ENCODE measurements at places on chromosomes 4 and X.
A peak's percentile ranks its signal among the peaks of the same experiment; 100 is the strongest.

DNA sequence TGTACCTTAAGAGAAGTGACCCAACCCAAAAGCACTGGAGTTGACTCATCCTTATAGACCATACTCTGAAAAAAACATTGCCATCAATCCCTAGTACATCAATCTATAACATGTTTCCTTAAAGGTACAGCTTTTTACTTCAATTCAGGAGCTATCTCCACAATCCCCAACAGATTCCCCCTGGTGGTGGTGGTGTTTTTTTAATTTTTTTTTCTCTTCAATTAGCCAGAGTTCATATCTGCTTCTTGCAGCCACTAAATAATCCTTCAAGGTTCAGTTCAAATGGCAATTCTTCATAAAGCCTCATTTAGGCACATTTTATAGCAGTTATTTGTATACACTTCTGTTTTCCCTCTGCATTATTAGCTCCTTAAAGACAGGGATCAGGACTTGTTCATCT, 60.7 kb upstream of the KDR start:
- no peaks in the 10 kb centered on the region for H3K27me3 ChIP-seq
- DNase-seq, result no peak
- no peaks in the 10 kb centered on the region for H3K36me3 ChIP-seq
- H3K27ac ChIP-seq, result no peak overlapping the region
- no peaks in the 10 kb centered on the region for H3K4me1 ChIP-seq

- H3K4me3 ChIP-seq, result no peak overlapping the region
- DNase-seq, result no peak
- H3K4me1 ChIP-seq, result peaks cover 11% of the 10 kb centered on the region
These were observed 29.8 kb downstream of the ZFYVE28 start for GRCh38 chr4:2388429-2389182.

- no peaks in the 10 kb centered on the region for H3K4me1 ChIP-seq
- no peak for DNase-seq
- H3K4me3 ChIP-seq, result no peak overlapping the region
These were observed 47.9 kb downstream of the HTRA3 start for GRCh38 chr4:8317474-8317873.

DNA sequence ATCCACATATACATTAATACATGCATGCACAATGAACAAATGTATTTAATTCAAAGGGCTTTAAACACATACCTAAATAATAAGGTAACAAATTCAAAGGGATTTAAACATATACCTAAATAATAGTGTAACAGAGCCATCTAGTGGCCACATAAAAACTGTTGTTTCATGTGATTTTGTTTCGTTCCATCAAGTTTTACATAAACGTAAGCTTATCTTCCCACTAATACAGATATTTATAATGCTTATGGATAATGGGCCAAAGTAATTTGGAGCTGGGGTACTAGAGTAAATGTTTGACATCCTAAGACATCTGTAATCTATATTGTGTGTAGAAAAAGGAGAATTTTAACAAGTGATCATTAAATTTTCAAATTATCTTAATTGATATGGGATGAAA, 82.3 kb downstream of the PRSS12 start:
- H3K36me3 ChIP-seq, result no peaks in the 10 kb centered on the region
- H3K27me3 ChIP-seq, result no peaks in the 10 kb centered on the region
- no peak for DNase-seq
- no peaks in the 10 kb centered on the region for H3K4me1 ChIP-seq
- no peak overlapping the region for H3K27ac ChIP-seq
- H3K4me3 ChIP-seq, result no peak overlapping the region

DNA sequence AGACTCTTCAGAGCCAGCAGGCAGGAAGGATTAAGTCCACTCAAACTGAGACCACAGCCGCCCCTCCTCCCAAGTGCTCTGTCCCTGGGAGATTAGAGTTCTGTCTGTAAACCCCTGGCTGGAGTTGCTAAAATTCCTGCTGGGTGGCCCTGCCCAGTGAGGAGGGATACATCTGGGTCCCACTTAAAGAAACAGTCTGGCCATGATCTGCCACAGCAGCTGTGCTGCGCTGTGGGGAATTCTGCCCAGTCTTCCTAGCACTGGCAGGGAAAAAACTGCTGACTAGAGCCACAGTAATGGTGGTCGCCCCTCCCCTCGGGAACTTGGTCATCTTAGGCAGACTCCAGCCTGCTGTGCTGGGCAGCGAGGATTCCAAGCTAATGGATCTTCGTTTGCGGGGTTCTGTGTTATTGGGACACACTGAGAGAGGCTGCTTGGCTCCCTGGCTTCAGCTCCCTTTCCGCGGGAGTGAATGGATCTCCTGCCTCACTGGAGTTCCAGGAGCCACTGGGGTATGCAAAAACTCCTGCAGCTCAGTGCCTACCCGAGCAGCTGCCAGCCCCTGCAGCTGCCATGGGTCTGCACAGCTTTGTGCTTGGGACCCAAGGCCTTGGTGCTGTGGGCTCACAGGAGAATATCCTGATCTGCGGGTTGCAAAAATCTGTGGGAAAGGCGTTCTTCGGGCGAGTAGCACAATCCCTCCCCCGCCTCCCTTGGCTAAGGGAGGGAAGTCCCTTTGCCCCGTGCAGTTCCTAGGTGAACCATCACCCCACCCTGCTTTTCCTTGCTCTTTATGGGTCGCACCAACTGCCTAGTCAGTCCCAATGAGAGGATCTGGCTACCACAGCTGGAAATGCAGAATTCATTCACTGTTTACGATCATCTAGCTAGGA, 15.7 kb downstream of the ZXDB start:
- H3K36me3 ChIP-seq, result no peaks in the 10 kb centered on the region
- no peaks in the 10 kb centered on the region for H3K27me3 ChIP-seq
- no peak overlapping the region for H3K27ac ChIP-seq
- no peak overlapping the region for H3K4me3 ChIP-seq
- peaks cover 2% of the 10 kb centered on the region for H3K4me1 ChIP-seq

DNA sequence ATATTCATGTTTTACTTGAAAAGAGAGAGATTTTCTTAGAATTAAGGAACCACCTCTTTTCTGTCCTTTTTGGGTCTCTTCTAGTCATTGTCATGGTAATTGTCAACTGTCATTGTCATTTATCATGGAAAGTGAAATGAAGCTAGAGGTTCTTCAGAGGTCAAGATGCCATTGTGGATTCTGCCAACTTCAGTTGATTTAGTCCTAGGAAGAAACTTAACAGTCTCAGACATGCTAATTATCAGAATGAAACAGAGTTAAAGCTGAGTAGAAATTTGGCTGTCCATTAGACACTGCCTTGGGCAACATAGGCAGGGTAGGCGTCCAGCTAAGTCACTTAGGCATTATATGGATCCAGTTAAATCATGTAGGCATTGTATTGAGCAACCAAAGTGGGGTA, 796.1 kb upstream of the ADGRL3 start:
- H3K27ac ChIP-seq, result no peak overlapping the region
- H3K36me3 ChIP-seq, result no peaks in the 10 kb centered on the region
- no peaks in the 10 kb centered on the region for H3K27me3 ChIP-seq
- no peak overlapping the region for H3K4me3 ChIP-seq
- DNase-seq, result no peak

DNA sequence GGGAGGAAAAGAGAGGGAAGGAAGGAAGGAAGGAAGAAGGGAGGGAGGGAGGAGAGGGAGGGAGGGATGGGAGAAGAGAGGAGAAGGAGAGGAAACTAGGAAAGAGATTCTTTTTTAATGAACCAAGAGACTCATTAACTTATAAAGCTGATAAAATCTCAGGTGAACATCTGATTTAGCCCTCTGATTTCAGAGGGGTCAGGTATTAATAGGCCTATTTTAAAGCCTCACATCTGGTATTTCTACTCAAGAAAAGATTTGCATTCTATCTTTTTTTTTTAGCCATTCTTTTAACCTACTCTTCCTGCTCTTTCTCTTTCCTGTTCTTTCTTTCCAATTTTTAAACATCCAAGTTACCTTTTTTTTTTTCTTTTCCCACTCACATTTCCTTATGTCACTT, 103.3 kb upstream of the CPEB2 start:
- no peaks in the 10 kb centered on the region for H3K27me3 ChIP-seq
- DNase-seq, result no peak
- H3K4me3 ChIP-seq, result no peak overlapping the region
- no peaks in the 10 kb centered on the region for H3K36me3 ChIP-seq
- H3K27ac ChIP-seq, result no peak overlapping the region

GRCh38 chr4:26557164-26557563, 26.7 kb upstream of the TBC1D19 start:
- H3K27me3 ChIP-seq, result peaks cover 2% of the 10 kb centered on the region
- no peak overlapping the region for H3K4me3 ChIP-seq
- no peaks in the 10 kb centered on the region for H3K36me3 ChIP-seq
- no peaks in the 10 kb centered on the region for H3K4me1 ChIP-seq

DNA sequence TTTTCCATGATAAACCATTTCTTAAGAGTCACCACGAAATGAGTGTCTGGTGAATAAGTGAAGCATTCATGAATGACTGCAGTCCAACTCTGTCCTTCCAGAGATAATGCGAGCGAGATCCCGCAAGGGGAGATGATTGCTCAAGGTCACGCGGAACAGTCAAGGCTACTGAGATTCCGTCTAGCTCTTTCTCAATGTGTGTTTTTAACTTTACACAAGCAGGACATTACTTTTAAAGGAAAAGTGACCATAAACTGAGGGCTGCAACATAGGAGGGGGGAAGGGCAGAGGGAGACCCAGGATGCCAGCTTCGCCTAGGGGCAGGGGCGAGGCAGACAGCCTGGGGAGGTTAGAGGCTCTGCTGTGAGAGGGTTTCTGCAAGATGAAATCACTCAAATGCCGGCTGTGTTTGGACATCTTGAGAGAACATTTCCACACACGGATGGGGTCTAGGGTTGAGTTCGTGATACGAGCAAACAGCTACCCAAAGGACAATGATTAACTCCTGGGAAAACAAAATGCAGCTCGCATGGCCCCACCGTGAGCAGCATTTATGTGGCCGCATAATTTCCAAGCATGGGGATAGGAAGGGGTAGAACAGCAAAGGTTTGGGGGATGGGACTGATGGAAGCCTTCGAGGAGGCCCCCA, 23.8 kb upstream of the CCNQ start:
- peak overlapping the region; percentile 76 for H3K4me3 ChIP-seq
- peak overlapping the region; percentile 90 for H3K27ac ChIP-seq
- H3K36me3 ChIP-seq, result no peaks in the 10 kb centered on the region
- H3K4me1 ChIP-seq, result peaks cover 7% of the 10 kb centered on the region
- DNase-seq, result no peak
- no peaks in the 10 kb centered on the region for H3K27me3 ChIP-seq

DNA sequence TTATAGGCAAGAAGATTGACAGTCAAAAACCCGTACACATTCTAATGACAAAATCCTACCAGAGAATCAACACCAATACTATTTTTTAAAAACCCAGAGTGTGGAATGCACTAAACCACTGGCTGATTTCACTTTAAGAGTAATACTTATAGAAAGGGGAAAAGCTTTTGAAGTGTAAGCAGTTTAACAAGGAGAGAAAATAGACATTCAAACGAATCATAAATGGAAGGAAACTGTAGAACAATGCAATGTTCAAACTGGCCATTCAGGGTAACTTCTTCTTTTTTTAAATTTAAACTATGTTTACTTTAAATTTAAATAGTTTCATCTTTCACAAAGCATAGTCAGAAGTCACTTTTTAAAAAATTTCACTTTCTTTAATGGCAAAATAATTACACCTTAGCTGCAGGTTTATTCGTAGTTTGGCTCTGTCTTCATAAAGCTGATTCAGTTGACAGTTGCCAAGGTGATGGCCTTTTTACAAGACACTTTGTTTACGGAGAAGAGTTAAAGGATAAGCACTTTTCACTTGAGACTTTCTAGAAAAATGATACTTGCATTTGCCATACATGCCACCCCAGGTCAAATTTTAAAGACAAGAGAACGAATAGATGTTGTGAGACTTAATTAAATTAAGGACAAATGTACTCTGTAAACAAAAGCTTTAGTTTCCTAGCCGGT, 82.4 kb upstream of the KLF3 start:
- H3K27me3 ChIP-seq, result no peaks in the 10 kb centered on the region
- no peaks in the 10 kb centered on the region for H3K36me3 ChIP-seq
- H3K27ac ChIP-seq, result no peak overlapping the region
- no peaks in the 10 kb centered on the region for H3K4me1 ChIP-seq

DNA sequence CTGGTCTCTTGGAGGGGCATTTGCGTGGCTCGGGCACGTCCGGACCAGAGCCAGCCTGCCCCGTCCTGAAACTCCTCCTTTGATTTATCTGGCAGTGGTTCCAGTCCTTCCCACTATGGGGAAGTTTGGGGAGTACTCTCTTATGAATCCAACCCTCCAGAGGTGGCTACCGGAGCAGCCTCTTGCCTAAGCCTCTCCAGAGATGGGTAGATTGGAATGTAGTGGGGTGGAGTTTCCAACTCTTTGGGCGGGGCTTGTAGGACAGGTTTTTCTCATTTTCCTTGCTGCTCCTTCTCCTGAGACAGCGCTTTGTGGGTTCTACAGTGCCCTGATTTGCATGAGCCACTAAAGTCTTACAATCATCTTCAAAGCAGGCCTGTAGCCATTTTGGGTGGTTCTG, 60.1 kb upstream of the XAGE1B start:
- peaks cover 6% of the 10 kb centered on the region for H3K4me1 ChIP-seq
- no peaks in the 10 kb centered on the region for H3K27me3 ChIP-seq
- no peak overlapping the region for H3K4me3 ChIP-seq
- DNase-seq, result no peak
- no peaks in the 10 kb centered on the region for H3K36me3 ChIP-seq

GRCh38 chr4:40482985-40483647, 146.5 kb downstream of the RBM47 start:
- DNase-seq, result no peak
- peak overlapping the region; percentile 9 for H3K27ac ChIP-seq

GRCh38 chr4:139913995-139914598, 239.9 kb downstream of the MAML3 start:
- no peaks in the 10 kb centered on the region for H3K27me3 ChIP-seq
- peaks cover 14% of the 10 kb centered on the region for H3K4me1 ChIP-seq
- no peak for DNase-seq
- H3K27ac ChIP-seq, result peak overlapping the region; percentile 9
- no peak overlapping the region for H3K4me3 ChIP-seq

DNA sequence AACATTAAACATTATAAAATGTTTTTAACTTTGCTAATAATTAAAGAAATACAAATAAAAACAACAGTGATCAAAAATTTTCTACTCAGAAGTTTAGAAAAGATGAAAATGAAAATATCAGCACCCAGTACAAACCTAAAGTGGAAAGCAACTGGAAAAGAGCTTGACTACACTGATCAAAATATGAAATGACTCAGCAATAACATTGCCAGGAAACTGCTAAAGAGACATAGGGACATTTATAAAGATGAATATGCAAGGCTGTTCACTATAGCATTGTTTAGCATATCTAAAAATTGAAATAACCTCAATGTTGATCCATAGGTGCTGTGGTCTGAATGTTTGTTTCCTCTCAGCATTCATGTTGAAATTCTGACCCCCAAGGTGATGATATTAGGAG, 88.5 kb upstream of the NOCT start:
- no peaks in the 10 kb centered on the region for H3K27me3 ChIP-seq
- H3K4me3 ChIP-seq, result no peak overlapping the region
- no peaks in the 10 kb centered on the region for H3K4me1 ChIP-seq
- no peak overlapping the region for H3K27ac ChIP-seq
- DNase-seq, result no peak

DNA sequence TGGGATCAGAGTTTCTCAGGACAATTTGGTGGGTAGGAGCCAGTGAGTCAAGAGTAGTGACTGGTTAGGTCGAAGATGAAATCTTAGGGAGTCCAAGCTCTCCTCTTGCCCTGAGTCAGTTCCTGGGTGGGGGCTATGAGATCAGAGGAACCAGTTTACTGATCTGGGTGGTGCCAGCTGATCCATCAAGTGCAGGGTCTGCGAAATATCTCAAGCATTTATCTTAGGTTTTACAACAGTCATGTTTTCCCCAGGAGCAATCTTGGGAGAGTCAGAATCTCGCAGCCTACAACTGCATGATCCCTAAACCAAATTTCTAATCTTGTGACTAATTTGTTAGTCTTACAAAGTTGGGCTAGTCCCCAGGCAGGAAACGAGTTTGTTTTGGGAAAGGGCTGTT, 1833.2 kb upstream of the PCDH7 start:
- H3K27me3 ChIP-seq, result peaks cover 3% of the 10 kb centered on the region
- no peak overlapping the region for H3K4me3 ChIP-seq
- H3K27ac ChIP-seq, result no peak overlapping the region
- no peaks in the 10 kb centered on the region for H3K4me1 ChIP-seq
- DNase-seq, result no peak
- no peaks in the 10 kb centered on the region for H3K36me3 ChIP-seq

Measured in liver (tissue), 10 donors.